ENCODE measurements at places on chromosomes 6 and 20. TPM values are rescaled to one million over a fixed set of nuclear protein-coding genes. Genes with fewer than 3 reads are reported as not detected.

The NRSN1 gene
- total RNA-seq: not detected

The MUC21 gene
- total RNA-seq: not detected

The TINAG gene
- total RNA-seq: not detected

The NHLRC1 gene
- not detected for total RNA-seq

The RBBP8NL gene
- total RNA-seq: not detected

The BMP6 gene
- 0.56 TPM for total RNA-seq

Data from MCF 10A (cell line).